NCI-H1436 (cell line): ENCODE measurements at places on chromosomes 16 and 17.
A peak's percentile ranks its signal among the peaks of the same experiment; 100 is the strongest.

- DNase-seq = peak; percentile 59
Measured at GRCh38 chr16:89860747-89861304, 12.6 kb upstream of the TCF25 start.

DNA sequence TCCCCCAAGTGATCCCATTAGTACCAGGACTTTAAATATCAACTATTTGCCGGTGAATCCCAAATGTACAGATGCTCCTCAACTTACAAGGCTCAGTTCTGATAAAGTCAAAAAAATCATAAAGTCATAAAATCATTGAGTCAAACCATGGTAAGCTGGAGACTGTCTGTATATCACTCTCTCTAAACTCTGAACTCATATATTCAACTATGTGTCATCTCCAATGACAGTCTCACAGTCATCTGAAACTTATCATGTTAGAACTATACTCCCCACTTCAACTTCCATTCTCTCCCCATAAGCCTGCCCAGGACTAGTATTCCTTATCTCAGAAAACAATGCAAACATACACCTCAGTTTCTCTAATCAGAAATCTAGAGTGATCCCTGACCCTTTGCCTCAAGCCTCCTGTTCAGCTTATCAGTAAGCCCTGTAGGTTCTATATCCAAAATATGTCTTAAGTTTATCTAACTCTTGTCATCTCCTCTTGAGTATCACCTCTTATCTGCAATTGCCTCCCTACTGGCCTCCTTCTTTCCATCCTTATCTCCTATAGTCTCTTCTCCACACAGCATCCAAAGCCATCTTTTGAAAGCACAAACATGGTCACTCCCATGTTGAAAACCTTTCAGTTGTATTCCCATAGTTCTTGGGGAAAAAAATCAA lies 55.0 kb downstream of the SSH2 start:
- DNase-seq = no peak

DNA sequence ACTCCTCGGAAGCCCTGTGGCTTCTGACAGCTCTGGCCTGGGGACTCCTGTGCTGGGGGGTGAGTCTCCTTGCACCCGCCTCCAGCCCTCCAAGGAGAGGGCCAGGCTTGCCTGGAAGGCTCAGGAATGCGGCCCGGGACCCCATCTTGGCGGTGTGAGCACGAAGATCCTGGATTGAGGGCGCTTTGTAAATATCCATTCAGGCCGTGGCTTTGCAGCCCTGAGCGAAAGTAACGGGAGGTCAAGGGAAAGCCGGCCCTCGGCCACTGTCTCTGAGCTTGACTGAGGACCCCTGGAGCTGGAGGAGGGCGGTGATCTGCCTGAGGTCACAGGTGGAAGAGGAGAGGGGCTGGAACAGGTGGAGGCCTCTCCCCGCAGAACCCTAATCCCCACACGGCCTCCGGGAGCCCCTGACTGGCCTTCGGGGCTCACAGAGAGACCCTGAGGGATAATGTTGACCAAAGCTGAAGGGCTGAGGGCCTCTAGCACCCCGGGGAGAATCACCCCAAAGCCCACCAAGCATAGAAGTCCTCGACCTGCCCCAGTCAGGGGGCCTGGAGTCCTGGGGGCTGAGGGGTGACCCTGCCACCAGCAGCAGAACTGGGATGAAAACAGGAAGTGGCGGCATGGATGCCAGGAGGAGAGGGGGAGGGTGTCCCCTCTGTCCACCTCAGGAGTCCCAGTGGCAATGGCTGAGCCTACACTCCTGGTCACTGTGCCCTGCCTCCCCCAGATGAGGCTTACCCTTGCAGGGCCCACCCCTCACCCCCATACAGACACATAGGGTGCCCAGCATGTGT lies 8.3 kb upstream of the RASD1 start:
- no peak for DNase-seq

DNA sequence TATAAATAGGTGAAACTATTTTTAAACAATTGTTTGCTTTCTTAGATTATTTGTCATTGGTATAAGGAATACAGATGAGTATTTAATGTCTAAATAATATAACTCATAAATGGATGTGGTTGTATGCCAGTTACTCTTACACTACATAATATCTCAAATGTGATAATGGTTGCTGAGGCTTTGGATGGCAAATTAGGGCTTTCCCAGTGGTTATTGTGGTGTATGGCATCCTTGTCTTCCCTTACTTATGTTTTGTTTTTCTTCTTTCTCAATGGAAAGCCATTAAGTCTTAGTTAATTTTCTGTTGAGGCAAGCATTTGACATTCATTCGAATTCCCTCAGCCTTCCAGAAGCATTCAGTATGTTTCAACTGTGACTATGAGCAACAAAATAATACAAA lies 10.5 kb downstream of the OMG start:
- no peak for DNase-seq

GRCh38 chr17:76812263-76812662 lies 55.9 kb upstream of the MGAT5B start:
- no peak for DNase-seq

DNA sequence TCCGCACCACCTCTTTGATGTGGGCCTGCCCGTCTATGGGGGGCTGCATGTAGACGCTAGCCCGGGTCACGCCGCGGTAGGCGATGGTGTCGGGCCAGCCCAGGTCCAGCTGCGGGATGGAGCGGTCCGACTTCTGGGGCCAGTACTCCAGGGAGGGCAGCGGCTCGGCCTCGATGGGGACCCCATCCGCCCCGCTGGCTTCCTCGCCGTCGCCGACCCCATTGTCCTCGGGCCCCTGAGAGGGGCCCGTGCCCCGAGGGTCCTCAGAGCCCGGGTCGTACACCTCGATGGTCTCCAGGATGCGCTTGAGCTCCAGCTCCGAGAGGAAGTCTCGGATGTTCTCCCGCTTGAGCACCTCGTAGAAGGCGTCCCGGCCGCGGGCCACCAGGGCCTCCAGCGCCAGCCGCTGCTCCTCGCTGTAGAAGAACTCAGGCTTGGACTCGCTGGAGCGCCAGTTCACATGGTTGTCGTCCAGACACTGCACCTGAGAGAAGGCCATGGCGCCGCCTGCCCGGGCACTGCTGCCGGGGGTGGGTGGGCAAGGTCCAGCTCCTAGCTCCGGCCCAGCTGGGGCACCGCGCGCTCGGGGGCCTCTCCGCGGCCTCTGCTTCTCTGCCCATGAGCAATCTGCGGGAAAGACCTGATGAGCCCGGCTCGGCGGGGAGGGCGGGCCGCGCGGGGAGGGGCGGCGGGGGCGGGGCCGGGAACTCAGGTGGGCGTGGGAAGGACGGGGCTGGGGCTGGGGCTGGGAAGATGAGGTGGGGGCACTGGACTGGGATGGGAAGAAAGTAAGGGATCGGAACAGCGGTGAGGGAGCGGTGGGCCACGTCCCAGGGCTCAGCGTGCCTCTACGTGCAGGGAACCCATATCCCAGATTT lies 782 bp downstream of the FAM83G start:
- DNase-seq = no peak

GRCh38 chr16:2991566-2992261 lies 11.5 kb upstream of the PKMYT1 start:
- no peak for DNase-seq

- DNase-seq = no peak
Measured at GRCh38 chr16:54512467-54512995, 225.9 kb upstream of the IRX3 start.

DNA sequence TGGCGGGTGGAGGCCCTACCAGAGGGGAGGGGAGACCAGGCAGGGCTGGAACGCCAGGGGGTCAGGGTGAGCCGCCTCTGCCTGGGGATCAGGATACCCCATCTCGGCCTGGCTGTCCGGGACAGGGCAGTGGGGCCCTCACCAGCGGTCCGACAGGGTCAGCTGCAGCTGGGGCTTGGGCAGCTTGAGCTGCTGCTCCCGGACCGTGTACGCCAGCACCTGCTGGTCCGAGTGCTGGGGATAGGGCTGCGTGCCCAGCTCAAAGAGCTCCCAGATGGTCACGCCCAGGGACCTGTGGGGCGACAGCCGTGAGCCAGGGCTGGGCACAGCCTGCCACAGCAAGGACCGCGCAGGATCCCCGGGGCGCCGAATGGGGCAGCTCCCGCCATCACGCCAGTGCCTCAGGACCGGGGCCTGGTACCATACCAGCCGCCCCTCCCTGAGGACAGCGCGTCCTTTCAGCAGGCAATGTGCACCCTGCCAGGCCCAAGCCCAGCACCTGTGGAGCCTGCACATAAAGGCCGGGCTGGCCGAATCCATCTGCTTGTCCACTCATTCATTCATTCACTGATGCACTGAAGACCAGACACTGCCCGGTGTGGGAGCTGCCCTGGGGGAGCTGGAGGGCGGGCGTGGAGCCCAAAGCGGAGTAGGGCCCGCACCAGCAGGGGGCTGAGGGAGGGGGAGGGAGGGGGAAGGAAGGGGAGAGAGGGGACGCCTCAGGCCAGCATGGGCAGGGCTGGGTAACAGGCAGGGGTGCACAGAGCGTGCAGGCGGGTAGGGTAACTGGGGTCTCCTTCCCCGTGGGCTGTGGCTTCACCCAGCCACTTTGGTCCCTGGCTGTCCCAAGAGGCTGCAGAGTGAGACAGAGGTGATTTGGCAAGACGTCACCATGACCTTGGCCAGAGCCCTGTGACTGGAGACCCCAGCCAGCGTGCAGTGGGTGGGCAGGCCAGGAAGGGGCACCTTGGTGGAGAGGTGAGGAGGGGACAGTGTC lies 42.0 kb upstream of the PVALEF start:
- no peak for DNase-seq

GRCh38 chr16:31365131-31365865 lies 10.3 kb downstream of the ITGAX start:
- DNase-seq = no peak

- no peak for DNase-seq
Measured at GRCh38 chr17:17079761-17080160, 37.5 kb downstream of the MPRIP start.

DNA sequence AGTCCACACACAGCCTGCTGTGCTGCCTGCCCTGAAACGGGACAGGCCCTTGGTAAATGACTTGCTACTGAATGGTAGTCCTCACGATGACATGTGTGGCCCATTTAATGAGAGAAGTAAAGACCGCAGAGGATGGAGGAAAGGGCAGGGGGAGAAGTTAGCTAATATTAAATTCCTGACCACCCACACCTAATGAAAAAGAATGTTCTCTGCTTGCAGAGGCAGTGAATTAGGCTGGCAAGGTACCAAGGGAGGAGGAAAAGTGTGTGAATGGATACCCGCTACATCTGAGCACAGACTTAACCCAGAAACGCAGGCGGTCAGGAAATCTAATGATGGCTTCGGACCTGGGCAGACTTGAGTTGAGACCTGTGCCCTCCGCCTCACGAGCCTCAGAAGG lies 141.2 kb downstream of the PRKCA start:
- DNase-seq = no peak

GRCh38 chr17:40791787-40792436 lies 7.8 kb downstream of the KRT28 start:
- no peak for DNase-seq

GRCh38 chr17:65156185-65156834 lies 19.1 kb downstream of the RGS9 start:
- DNase-seq = no peak

- DNase-seq = no peak
Measured at GRCh38 chr16:73473713-73474112, 425.8 kb upstream of the ZFHX3 start.

DNA sequence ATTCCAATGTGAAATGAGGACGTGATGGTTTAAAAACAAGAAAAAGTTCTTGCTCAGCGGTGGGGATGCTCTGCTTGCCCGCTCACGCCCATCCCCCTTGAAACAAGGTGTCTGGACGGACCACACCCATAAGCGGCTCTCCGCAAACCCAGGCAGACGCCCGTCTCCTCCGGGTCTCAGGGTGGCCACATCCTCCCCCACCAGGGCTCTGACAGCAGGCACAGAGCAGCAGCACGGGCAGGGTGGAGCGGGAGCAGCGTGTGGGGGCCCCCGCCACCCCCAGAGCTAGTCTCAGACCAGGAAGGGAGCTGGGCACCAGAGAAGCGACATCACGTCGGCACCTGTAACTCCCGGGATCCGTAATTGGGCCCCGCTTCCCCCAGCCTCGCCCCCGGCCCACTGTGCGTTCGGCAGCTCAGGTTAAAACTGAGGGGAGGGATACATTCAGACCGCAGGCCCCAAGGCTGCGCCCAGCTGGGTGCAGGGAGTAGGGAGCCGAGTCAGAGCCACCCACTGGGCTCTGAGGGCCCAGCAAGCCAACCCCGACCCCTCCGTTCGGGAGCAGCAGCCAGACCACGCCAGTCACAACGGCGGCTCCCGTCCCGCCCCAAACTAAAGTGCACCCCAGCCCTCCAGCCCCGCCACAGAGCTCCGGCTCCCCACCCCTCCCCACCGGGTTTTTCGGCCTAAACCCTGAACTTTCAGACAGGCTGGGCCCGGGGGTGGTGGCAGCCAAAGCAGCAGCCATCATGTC lies 22.0 kb downstream of the CLUH start:
- no peak for DNase-seq

- DNase-seq = no peak
Measured at GRCh38 chr16:19911747-19912454, 27.3 kb upstream of the GPRC5B start.

- no peak for DNase-seq
Measured at GRCh38 chr17:5819396-5819795, 235.1 kb upstream of the NLRP1 start.

DNA sequence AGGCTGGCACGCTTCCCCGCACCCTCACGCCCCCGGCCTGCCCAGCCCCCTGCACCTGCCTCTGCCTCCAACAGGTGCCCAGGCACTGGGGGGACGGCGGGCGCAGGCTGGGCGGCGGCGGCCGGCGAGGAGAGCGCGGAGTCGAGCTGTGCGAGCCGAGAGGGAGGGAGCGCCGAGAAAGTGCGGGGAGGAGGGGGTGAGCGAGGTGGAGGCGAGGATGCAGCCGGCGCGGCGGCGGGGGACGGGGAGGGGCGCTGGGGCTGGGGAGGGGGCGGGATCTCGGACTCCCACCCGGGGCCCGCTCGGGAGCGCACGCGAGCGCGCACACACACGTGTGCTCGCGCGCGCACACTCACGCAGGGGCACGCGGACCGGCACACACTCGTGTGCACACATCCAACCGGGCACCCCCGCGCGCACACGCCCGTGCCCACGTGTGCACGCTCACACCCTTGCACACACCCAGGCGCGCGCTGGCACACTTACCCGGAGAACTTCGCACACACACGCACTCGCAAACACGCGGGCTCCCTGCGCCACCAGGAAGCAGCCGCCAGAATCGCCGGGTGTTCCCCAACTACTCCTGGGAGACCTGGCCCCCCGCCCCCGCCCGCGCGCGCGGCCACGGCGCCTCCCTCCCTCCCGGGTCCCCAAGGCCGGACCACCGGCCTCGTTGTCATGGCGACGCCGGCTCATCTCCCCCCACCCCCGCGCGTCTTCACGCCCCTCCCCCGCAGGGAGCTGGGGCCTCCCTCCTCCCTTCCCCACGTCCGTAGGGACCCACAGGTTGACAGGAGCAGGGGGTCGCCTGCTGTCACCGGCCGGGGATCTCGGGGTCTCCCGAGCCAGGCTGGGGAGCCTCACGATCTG lies at the start of gene DOC2A:
DOC2A (minus strand) TSS at position 184 of the 870 bp plus-strand sequence. CDS start 805 bp downstream, outside the sequence.
- peak; percentile 59 for DNase-seq

- no peak for DNase-seq
Measured at GRCh38 chr16:2827831-2828520, 2.1 kb upstream of the ZG16B start.

GRCh38 chr16:12132850-12133440 lies 156.4 kb downstream of the SNX29 start:
- no peak for DNase-seq
